ENCODE measurements at places on chromosomes 1 and 21.

- DNase-seq = no peak
Measured at GRCh38 chr1:67721650-67722291, 36.8 kb downstream of the GADD45A start.

GRCh38 chr1:177983077-177983476 lies 13.2 kb upstream of the SEC16B start:
- DNase-seq = no peak

DNA sequence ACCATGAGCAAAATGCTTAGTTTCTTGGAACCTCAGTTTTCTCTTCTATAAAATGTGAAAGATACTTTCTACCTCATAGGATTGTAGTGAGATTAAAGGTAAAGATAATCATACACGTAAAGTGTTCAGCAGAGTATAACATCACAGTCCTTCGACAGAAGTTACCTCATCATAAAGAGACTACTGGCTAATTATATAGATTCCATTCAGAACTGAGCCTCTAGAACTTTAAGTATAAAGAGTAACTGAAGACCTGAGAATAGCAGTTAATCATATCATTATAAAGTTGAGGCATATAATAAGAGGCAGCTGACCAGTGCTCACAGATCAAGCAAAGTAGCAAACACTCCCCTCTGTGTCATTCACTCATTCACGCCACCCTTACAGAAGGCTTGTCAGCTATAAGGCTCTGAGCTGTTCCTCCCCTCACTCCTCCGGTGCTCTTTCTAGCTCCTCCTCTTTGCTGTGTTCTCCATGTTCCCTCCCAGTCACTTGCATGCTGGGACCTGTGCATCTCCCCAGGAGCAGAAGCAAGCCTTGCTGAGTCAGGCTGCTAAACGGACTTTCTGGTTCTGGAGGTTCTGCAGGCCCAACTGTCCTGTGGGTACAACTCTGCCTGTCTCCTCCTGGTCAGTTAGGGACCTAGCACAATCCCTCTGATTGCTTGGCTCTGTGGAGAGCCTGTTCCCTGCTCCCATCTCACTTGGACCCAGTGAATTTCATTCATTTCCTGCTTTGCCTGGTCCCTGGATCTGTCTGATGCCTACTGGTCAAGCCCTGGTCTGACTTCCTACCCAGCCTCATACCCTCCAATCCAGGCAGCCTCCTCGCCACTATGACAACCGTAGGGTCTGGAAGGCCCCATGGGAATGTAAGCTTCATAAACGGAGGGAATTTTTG lies 28.3 kb upstream of the LY9 start:
- DNase-seq = no peak

DNA sequence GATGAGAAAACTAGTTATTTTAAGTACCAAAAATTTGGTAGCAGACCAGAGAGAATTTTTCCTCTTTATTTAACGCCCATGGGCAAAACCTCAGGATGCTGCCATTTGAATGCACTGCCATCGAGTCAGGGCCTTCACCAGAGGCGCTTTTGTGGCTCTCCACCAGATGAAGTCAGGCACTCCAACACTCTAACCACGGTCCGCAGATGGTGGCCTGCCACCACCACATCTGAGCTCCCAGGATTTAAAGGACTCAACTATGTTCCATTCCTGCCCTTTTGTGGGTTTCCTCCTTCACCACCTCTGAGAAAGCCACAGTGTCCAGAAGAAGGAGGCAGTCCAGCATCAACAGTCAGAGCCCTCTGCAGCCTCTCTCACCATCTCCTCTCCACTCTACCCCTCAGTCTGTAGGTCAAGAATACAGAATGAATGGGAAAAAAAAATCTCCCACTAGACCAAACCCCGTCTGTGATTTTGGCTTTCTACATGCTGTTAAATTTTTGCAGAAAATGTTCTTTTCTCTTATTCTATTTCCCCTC lies 647.4 kb downstream of the USP25 start:
- DNase-seq = no peak

GRCh38 chr21:45528981-45529784 lies 13.1 kb downstream of the SLC19A1 start:
- no peak for DNase-seq
